Articular chondrocyte of knee joint (primary cell): ENCODE measurements at places on chromosomes 2 and 18. TPM values are rescaled to one million over a fixed set of nuclear protein-coding genes. Genes with fewer than 3 reads are reported as not detected.

Gene LOXL3
- total RNA-seq, result 162 and 188 TPM in 2 replicates

Gene ALPP
- not detected in 2 replicates for total RNA-seq

Gene GKN1
- 0.26 TPM in 1 of 2 replicates, not detected in the other for total RNA-seq

Gene DNAJC5G
- total RNA-seq, result not detected in 2 replicates

Gene MEX3C
- total RNA-seq, result 34.0 and 40.0 TPM in 2 replicates

Gene SPHKAP
- not detected in 2 replicates for total RNA-seq

Gene UGT1A5
- not detected in 2 replicates for total RNA-seq

Gene DSC2
- total RNA-seq, result 0.97 and 1.3 TPM in 2 replicates
